ENCODE measurements at places on chromosomes 11 and 22.

DNA sequence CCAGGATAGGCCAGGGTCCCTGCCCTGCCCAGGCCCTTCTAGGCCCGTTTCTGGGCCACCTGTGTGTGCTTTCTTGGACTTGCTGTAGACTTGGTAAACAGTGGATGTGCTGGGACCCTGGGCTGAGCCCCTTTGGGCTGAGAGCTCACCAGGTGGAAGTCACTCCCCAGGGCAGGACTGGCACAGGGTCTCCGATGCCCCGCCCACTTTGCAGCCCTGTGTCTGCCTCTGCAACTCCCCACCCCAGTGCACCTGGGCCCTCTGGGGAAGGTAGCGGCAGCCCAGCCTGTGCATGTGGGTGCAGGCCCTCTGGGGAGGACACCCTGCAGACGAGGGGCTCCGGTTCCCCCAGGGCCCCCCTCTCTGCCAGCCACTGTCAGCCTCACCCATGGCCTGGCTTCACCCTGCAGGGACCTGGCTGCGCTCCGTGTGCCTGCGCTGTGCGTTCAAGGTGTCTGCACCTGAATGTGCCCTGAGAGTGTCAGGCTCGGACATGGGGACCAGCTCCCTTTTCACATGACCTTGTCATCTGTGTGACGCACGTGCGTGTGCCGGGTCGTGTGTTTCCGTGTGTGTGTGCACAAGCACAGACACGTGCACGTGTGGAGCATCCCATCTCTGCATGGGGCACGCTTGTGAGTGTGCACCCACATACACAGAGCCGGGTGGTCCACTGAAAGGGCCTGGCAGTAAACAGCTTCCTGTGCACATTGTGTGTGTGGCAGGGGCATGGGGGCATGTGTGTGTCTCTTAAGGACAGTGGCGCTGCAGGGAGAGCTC lies 118.5 kb downstream of the KCNQ1OT1 start:
- DNase-seq = no peak

- no peak for DNase-seq
Observed at GRCh38 chr22:45783690-45784089, 112.1 kb downstream of the ATXN10 start.

GRCh38 chr22:31092161-31092560 lies 11.0 kb downstream of the SMTN start:
- DNase-seq = no peak

- no peak for DNase-seq
Observed at GRCh38 chr11:665062-665703, 28.1 kb downstream of the DRD4 start.

DNA sequence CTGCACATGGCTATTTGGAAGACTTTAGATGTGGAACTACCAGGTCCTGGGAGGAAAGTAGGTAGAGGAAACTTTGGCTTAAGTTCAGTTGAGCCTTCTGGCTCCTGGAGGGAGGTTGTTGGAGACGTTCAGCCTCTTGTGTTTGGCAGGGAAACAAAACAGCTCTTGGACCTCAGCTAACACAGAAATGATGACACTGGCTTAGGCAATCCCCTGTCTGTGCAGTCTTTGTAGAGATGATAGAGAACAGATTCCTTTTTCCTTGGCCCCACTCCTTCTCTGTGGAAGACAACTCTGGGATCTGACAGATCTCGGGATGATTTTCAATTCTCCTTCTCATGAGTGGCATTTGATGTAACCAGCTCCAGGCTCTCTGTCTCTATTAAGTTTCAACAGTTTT lies 428.5 kb downstream of the TMEM135 start:
- DNase-seq = no peak

GRCh38 chr22:30375312-30375849 lies 11.8 kb downstream of the RNF215 start:
- no peak for DNase-seq

GRCh38 chr22:49206281-49206680 lies 621.4 kb downstream of the BRD1 start:
- no peak for DNase-seq

DNA sequence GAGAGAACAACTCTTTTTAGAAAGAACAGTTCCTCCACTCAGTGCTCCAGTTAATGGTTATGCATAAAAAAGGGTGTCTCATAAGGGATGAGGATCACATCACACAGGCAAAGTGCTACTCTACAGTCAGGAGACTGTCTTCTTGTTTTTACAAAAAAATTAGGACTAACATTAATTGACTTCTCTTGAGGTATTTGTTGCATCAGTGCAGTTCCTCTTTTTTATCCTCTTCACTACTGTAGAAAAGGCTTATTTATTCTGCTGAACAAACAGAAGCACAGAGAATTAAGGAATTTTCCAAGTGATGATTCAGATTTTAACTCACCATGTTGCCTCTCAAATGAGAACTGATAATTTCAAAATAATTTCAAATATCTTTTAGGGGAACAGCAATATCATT lies 1.9 kb downstream of the MMP8 start:
- no peak for DNase-seq

DNA sequence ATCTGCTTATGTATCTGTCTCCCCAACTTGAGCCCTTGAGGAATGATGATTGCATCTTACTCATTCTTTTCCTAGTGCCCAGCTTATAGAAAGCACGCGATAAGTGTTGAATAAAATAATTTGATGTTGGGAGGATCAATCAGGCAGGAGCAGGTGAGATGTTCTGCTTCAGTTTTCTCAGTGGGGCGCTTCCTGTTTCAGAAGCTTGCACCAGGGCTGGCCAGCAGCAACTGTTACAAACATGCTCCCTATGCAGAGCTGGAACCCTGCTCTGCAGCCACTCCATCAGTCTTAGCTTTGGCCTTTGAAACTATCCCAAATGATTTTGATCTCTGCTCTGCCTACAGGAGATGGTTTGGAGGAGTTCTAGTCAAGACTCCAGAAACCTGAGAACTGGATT lies 3.9 kb downstream of the ENDOD1 start:
- no peak for DNase-seq

GRCh38 chr22:20455709-20456063 lies 18.1 kb upstream of the SCARF2 start:
- no peak for DNase-seq

- DNase-seq = no peak
Observed at GRCh38 chr11:81941998-81942397, 791.7 kb downstream of the FAM181B start.

DNA sequence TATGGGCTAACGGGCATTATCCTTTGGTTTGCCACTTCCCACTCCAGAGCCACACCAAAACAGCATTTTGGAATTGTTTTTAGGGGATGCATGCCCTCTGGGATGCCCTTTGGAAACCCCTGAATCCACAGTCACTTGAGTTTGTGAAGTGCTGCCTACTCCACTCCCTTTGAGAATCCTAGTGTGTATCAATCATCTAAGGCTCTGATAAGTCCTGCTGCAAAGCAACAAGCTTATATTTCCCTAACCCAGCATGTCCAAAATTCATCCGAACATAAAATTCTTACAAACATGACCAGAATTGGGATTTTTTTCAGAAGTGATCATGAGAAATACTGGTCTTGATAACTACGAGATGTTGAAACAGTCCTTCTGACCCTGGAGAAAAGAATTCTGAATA lies 387.9 kb downstream of the MN1 start:
- no peak for DNase-seq

- DNase-seq = peak; percentile 26
Observed at GRCh38 chr11:133153031-133153430, 379.3 kb downstream of the OPCML start.

DNA sequence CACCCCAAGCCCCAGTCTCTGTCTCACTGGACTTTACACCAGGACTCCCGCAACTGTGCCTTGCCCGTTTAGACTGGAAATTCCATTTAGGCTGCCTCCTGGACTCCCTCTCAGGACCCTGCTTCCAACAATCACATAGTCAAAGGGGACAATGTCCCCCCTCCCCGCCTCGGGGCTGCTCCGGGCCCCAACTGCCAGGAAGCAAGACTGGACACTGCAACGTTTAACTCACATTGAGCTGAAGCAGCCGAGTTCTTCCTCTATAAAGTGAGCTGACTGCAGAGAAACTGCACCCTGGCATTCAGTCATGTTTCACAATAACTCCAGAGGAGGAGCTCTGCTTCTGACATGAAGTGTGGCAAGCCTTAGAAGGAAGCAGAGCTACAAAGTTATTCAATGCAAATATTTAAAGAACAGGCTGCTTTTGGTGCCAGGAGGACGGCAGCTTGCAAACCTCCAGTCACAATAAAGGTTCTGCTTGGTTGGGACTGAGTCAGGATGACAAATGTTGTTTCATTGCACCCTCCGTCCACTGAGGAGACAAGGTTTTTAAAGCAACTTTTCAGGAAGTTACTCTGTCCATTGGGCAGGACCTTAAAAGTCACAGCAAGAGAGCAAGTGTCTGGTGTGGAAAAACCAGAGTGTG lies 19.9 kb downstream of the PACSIN2 start:
- no peak for DNase-seq

- DNase-seq = no peak
Observed at GRCh38 chr22:30859714-30860095, 108.9 kb downstream of the MORC2 start.

- no peak for DNase-seq
Observed at GRCh38 chr11:65953471-65953870, 8.1 kb upstream of the SART1 start.

- no peak for DNase-seq
Observed at GRCh38 chr11:68413591-68413999, 47.0 kb upstream of the PPP6R3 start.

GRCh38 chr11:17848715-17849114 lies 114.1 kb downstream of the KCNC1 start:
- no peak for DNase-seq

DNA sequence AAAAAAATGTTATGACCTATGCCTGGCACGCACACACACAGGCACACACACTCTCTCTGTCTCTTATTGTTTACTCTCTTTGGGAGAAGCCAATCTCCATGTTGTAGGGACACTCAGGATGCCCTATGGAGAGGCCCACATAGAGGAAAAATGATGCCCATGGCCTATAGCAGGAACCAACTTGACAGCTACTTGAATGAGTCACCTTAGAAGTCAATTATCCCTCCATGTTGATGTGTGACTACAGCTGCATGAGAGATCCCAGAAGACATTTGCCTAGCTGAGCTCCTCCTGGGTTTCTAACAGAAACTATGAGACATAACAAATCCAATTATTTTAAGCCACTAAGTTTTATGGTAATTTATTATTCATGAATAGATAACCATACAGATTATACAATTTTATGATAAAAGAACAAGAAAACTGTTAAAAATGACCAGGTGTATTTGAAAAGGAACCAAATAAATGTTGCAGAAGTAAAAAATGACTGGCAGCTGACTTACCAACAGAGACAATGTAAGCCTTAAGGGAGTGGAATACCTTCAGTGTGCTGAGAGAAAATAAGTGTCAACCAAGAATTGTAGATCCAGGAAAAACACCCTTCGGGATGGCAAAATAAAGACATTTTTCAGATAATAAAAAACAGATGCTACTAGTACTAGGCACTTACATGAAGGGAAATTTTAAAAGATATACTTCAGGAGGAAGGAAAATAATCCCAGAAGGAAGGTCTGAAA lies 403.7 kb upstream of the SYN3 start:
- no peak for DNase-seq

DNA sequence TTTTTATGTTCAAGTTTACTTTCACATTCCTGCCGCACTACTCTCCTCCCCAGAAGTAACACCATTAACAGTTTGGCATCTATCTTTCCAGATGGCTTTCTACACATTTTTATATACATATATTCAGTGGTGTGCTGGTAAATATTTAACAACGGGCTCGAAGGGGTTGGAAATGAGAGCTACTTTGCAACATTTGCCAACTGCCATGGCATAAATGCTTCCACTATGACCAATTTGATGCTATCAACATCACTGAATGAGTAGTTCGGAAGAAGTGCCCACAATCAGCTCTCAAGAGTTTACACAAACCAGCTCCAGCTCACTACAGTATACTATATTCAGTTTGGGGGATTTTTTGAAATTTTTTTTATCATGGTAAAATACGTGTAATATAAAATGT lies 55.2 kb downstream of the RELT start:
- DNase-seq = no peak

DNA sequence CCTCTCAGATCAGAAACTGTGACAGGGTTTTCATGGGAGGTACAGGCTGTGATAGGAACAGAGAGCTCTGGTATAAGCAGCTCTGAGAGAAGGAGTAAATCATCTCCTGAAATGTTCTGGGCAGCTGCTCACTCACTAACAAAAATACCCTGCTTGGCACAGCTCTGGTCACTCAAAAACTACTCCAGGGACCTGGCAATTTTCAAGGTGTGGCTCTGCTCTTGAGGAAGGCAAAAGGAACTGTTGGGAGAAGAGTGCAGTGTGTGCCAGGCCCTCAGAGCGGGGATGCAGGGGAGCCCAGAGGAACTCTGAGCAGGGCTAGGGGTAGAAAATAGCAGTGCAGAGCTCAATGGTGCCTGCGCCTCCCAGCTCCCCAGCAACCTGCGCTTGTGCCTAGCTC lies 180.5 kb upstream of the ZBED5 start:
- peak; percentile 29 for DNase-seq

- no peak for DNase-seq
Observed at GRCh38 chr22:45777046-45777851, 105.6 kb downstream of the ATXN10 start.

DNA sequence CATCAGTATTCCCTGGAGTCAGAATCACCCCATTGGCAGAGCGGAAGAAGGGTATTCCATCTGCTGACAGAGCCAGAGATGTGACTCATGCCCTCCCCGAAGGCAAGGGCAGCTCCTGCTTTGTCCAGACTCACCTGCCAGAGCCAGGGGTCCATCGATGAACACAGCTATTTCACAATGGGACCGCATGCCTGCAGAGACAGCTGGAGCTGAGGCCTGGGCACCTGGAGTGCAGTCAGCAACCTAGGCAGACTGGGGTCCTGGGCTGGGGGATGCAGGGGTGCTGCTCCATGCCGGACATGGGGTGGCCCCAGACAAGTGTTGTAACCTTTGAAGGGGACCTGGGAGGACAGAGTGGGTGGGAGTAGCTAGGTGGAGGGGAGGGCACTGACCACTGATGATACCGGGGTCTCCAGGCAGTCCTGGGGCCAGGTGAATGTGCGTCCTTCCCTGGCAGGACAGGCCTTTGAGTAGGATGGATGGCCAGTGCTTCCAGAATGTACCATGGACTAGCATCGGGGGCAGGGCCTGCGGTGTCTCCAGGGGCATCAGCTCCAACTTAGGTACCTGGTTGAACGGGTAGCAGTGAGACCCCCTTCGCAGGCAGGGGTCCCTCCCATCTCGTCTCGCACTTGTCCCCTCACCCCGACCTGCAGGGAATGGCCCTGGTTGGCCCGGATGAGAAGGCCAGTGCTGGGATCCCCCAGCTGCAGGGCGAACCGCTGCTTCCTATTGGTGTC lies 1.7 kb downstream of the TRPT1 start:
- no peak for DNase-seq

GRCh38 chr11:81644239-81644840 lies 1089.3 kb downstream of the FAM181B start:
- DNase-seq = peak; percentile 56

DNA sequence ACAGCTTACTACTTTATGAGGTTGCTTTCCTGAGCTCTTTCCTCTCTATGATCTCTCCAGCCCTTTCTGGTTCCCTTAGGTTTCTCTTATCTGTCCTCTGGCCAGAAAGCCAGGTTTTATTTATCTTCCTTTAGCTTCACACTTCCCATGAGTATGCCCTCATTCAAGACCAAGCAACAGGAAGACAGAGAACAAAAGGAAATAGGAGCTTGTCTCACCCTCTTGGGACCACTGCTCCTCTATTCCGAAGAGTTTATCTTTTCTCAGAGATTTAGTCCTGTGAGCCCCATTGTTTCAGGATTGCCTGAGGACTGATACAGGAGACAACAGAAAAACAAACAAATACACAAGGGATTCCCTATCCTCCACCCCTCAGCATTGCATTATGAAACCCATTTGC lies 62.4 kb upstream of the CCDC179 start:
- DNase-seq = no peak

GRCh38 chr22:34105461-34106062 lies 185.3 kb upstream of the LARGE1 start:
- DNase-seq = peak; percentile 44

GRCh38 chr11:24233041-24233440 lies 263.8 kb upstream of the LUZP2 start:
- DNase-seq = no peak

Data from NCI-H146 (cell line).